ENCODE measurements at places on chromosomes 6 and 20. TPM values are rescaled to one million over a fixed set of nuclear protein-coding genes. Genes with fewer than 3 reads are reported as not detected.

Gene TTI1
- total RNA-seq: 28.2 TPM

Gene FAM209B
- 1.1 TPM for total RNA-seq

Gene TMEM74B
- total RNA-seq: 3.5 TPM

Gene TMEM200A
- 1.4 TPM for total RNA-seq

Gene OLIG3
- not detected for total RNA-seq

Gene RPL10A
- total RNA-seq: 1,398 TPM

Gene ZNF334
- 1.9 TPM for total RNA-seq

Gene ULBP3
- 1.6 TPM for total RNA-seq

Gene TMC2
- not detected for total RNA-seq

Gene TAGAP
- 112 TPM for total RNA-seq

Gene EXOC2
- total RNA-seq: 35.4 TPM

Gene PLN
- total RNA-seq: not detected

Gene ASIP
- total RNA-seq: not detected
